ENCODE measurements at places on chromosomes 4 and X.

- DNase-seq, result no peak
These were observed 111.9 kb upstream of the CBR4 start for GRCh38 chr4:169121861-169122382.

GRCh38 chr4:6625256-6625655 is 15.2 kb upstream of the MRFAP1 start:
- DNase-seq, result no peak

GRCh38 chr4:20840648-20841190 is 140.5 kb downstream of the PACRGL start:
- DNase-seq, result no peak

GRCh38 chr4:188299161-188299560 is 159.9 kb downstream of the TRIML1 start:
- DNase-seq, result no peak

DNA sequence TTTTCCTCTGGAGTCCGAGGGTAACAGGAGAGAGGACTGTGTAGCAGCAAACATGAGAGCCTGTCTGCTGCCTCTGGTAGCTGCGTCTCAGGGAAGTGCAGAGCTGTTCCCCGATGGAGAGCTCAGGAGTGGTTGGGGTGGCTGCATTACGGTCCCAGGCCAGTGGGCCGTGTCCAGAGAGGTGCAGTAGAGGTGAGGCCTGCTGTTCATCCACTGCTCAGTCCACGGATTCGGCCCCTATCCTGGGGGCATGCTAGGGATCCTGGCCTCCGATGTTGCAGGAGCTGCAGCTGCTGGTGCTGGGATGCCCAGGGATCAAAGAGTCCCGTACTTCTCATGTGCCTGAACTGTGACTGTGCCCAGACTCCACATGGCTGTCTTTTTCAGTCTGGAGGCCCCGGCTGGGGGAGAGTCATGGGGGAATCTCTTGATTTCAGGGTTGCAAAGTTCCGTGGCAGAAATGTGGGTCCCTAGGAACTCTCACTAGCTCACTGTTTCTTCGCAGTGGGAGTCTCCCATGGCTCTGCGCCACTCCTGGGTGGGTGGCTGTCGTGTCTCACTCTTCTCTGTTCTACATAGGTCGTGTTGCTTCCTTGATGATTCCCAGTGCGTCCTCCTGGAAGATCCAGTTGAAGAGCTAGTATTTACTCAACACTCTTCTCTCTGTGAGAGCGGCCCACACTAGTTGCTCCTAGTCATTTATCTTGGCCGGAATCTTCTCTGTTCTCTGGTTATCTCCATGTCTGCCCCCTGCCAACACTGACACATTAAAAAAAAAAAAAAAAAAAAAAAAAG is 109.5 kb upstream of the CENPE start:
- DNase-seq, result no peak
